Right ventricle myocardium superior (tissue), 1 donor: ENCODE measurements at places on chromosomes 16 and 17.

GRCh38 chr17:78372841-78373240 lies 5.6 kb upstream of the PGS1 start:
- DNase-seq, result no peak

GRCh38 chr17:49198211-49198610 lies 12.2 kb downstream of the GNGT2 start:
- no peak for DNase-seq

DNA sequence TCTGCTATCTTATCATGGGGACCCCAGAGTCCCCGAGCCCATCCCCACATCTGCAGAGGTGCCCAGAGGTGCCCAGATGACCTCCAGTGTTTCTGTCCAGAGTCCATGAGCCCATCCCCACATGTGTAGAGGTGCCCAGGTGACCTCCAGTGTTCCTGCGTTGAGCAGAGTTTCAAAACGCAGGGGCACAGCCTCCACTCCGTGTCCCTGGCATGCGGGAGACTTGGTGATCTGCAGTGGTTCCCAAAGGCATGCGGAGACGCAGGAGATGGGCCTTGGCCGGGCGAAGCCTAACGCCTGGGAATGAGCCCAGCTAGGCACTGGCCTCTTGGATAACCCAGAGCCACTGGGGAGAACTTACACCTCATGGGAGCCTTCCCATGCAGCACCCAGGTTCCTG lies 41.3 kb downstream of the COX4I1 start:
- no peak for DNase-seq

GRCh38 chr17:11349106-11349505 lies 108.1 kb downstream of the SHISA6 start:
- no peak for DNase-seq

DNA sequence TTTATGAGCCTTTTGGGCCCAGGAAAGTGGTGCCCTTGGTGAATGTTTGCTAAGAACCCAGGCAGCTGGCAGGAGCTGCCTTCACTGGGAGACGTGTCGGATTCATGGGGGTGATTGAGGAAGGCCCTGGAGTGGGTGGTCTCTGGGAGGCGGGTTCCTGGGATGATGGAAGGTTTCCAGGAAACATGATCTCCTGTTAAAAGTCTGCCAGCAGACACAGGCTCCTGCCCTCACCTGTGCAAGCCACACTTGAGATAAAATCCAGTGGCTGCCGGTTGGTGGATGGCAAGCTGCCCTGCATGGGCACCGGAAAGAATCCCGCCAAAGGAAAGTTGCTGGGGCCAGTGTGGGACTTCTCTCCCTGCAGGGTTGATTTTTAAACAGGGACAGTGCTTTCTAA lies 189.0 kb upstream of the CIBAR2 start:
- no peak for DNase-seq

DNA sequence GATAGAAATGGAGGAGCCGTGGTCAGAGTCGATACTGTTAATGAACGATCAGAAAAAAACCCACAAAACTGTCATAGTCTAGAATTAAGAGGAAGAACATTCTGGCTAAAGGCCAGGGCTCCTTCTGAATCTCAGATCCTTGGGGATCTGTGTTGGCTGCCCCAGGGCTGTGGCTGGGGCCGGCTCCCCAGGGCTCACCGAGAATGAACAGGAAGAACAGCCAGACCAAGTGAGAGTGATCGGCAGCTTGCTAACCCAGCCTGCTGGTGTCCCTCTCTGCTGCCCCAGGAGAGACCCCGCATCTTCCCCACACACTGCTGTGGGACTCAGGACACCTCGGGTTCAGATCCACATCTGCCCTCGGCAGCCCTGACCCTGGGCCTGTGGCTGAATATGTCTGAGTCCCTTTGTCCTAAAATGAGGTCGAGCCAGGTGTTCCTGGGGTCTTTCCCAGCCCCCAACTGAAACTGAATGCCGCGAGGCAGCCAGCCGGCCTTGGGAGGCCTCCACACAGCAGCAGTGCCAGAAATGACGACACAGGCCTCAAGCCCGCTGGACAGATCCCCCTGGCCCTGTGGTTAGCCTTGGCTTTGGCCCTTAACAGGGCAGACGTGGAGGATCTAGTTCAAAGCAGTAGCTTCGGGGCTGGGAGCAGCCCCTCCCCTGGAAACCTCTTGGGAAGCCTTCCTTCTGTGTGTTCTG lies 23.9 kb upstream of the CLEC18A start:
- DNase-seq, result peak; percentile 77

DNA sequence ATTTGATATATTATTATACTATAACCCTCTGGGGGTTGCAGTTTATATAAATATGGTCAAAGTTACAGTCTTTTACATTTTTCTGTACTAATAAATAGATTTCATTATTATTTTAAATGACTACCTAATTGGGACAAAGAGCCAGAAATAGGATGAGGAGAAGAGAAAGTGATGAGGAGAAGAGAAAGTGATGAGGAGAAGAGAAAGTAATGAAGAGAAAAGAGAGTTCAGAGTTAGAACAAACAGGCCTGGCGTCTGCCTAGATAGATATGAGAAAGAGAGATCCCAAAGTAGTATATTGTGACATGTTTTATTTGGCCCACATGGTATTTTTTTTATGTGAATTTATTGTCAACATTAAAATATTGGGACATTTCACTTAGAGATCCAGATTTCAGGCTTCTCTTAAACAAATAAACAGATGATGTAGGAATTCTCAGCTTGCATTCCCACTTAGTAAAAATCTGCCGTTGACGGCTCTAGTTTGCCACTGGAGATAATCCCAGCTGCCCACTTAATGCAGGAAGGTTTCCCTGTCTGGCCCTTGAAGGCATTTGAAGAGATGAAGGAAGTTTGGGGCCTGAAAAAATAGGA lies 210.7 kb downstream of the STX8 start:
- DNase-seq, result no peak

DNA sequence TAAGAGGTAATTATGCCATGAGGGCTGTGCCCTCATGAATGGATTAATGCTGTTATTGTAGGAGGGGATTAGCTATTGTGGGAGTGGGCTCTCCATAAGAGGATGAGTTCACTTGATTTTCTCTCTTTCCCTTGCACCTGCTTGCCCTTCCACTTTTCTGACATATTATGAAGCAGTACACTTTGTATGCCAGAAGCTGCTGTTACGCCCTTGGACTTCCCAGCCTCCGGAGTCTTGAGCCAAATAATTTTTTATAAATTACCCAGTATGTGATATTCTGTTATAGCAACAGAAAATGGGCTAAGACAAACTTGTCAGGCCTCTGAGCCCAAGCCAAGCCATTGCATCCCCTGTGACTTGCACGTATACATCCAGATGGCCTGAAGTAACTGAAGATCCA lies 38.4 kb downstream of the PSMD12 start:
- no peak for DNase-seq

GRCh38 chr17:4838309-4838785 lies 5.2 kb downstream of the MINK1 start:
- DNase-seq, result no peak
